LoVo (cell line): ENCODE measurements at places on chromosomes 5 and 9.
A peak's percentile ranks its signal among the peaks of the same experiment; 100 is the strongest.

- peak; percentile 58 for DNase-seq
These were observed 10.6 kb downstream of the TMEM250 start for GRCh38 chr9:136107953-136108647.

DNA sequence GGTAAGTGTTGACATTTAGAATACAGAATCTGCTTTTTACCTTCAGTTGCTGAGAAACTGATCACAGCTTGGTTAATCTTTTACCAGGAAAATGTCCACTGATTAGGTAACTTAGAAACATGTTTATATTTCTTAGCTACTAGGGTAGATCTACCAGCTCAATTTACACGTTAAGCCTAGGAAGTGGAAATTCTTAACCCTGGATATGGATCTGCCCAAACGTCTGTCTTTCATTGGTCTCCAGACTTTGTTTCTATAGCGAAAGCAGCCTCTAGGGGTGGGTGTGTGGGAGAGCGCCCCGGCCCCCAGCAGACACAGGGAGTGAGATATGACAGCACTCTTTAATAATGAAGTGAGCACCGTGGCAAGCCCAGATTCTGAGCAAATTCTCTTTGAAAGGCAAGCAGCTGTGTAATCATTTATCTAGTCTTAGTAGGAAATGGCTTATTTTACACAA, 141.6 kb upstream of the ZNF608 start:
- peak; percentile 29 for DNase-seq

DNA sequence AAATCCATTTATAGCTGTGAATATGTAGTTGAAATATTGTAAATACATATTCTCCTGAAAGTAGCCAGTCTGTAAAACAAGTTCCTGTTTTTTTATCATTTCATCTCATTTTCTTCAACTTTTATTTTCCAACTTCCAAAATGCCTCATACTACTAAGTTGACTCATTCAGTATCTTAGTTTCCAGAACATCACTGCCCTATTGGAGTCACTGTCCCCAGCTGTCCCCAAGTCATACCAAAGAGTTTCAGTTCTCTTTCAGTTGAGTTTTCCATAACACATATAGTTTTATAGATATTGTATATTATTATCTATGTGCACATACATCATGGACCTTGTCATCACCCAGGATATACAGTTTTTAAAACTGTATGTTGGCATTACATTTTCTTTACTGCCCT, 261.7 kb downstream of the CDH12 start:
- DNase-seq = no peak

DNA sequence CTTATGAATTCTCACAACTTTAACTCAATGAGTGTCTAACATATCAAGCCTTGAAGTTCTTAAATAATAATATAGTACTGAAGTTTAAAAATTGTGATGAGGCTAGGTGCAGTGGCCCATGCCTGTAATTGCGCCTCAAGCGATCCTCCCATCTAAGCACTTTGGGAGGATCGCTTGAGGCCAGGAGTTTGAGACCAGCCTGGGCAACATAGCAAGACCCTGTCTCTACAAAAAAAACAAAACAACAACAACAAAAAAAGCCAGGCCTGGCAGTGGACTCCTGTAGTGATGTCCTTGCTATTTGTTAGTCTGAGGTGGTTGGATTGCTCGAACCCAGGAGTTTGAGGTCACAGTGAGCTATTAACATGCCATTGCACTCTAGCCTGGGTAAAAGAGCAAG, 98.4 kb downstream of the ADGRV1 start:
- DNase-seq = no peak

GRCh38 chr9:4111233-4112008, 188.4 kb downstream of the GLIS3 start:
- no peak for DNase-seq

- no peak for DNase-seq
These were observed 33.2 kb upstream of the CYFIP2 start for GRCh38 chr5:157232706-157233105.

- DNase-seq = no peak
These were observed 63.3 kb downstream of the RGS3 start for GRCh38 chr9:113526841-113527240.

DNA sequence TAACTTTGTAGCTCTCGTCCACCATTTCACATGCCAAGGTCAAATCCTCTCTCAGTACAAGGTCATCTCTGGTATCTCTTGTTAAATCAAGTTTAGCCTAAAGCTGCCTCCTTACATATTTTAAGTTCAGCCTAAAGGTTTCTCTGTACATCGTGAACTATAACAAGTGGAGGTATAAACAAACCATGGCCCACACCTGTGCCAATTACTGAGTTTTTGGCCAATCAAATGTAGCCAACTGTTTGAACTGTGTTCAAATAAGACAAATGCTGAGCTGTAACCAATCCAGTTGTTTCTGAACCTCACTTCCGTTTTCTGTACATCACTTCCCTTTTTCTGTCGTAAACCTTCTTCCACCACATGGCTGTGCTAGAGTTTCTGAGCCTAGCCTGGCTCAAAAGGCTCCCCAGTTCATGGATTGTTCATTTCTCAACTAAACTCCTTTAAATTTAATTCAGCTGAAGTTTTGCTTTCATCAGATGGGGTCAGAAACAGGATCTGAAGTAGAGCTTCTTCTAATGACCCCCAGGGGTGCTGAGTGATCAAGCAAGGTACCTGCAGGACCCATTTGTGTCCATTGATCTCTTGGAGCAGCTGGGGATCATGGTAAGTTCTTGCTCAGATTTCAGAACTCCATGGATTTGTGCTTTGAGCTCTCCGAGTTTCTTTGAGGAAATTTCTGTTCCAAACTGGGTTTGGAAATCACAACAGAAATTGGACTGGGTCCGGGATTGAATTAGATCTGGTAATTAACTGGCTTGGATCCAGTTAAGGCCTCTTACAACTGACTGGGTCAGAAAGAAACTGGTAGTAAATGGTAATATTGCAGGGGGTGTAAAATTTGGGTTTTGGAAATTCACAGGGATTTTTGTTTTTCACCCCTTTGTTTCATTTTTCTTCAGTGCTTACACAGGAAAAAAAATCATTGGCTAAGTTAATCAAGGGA, 11.0 kb upstream of the NANS start:
- peak; percentile 82 for DNase-seq

DNA sequence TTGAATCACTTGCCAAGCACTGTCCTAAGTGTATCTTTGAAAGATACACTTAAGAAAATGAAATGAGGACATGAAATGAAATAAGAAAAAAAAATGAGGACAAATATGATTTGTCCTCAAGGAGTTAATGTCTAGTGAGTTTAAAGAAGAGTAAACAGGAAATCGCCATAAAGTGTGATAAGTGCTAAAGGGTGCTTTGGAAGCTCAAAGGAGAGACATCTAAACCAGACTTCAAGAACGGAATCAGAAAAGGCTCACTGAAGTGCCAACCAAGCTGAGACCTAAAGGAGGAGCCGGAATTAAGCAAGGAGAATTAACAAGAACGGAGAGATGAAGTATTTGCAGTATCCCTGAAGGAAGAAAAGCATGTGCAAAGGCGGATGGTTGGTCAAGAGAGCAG, 200.8 kb downstream of the CWC27 start:
- no peak for DNase-seq

DNA sequence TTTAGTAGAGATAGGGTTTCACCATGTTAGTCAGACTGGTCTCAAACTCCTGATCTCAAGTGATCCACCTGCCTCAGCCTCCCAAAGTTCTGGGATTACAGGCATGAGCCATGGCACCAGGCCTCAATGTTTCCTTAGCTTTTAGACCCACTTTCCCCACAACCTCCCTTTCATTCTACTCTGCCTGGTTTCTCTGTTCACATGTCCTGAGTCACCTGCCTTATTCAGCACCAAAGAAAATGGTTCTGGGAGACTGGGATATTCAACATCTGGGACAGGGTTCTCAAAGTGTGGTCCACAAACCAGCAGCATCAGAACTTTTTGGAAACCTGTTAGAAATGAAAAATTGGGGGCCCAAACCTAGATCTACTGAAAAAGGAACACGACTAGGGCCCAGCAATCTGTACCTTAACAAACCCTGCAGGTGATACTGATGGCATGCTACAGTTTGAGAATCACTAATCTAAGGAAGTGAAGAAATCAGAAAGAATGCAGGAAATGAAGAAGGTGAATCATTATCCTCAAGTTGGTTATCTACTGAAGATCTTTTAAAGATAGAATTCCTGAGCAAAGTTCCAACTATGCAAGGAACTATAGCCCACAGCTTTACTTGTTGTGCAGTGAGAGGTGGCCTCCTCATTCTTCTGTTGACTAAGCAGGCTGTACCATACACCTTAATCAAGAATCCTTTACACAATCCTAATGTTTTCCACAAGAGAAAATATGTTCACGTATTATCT, 51.8 kb upstream of the CTNNAL1 start:
- peak; percentile 31 for DNase-seq

- no peak for DNase-seq
These were observed 28.4 kb downstream of the TIMD4 start for GRCh38 chr5:156934450-156935211.

GRCh38 chr9:20558566-20559016, 63.7 kb downstream of the MLLT3 start:
- peak; percentile 59 for DNase-seq

DNA sequence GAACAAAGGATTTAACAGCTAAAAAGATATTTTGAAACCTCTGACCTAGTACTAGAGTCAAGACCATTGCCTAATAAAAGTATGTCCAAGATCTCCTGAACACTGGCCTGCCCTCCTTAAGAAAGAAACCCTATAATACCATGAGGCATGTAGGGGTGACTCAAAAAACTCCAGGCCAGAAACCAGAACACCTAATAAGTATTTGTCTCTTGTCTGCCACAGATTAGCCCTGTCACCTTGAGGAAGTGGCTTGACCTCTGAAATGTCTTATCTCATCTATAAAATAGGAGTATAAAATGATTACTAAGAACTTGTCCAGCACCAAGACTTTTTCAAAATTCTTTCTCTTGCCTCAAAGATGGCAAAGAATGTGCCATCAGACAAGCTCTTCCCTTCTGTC, 125.5 kb upstream of the RASGRF2 start:
- no peak for DNase-seq

DNA sequence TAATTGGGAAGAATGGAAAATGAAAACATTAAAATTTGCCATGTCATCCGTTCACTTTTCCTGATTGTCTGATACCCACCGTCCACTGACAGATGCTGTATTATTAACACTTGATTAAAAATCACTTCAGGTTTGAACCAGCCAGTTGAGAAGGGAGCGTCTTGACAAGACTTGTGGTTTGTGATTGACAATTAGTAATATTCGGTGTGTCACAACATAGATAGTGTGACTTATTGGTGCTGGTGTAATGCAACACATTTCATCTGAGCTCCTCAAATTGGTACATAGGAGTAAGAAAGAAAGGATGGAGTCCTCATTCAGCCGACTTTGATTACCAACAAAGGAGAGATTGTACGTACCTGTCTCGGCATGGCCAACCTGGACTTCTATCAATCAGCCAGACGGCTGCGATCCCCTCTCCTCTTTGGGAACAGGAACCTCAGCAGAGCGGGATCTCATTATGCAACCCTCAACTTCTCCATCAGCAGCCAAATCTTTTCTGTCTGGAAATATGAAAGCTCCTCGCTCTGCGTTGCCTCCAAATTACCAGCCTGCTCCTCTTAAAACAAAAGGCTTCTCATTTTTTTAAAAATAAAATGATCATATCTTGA, 211.7 kb upstream of the MVB12B start:
- DNase-seq = peak; percentile 22

GRCh38 chr5:2459251-2459650, 292.2 kb downstream of the IRX2 start:
- no peak for DNase-seq

DNA sequence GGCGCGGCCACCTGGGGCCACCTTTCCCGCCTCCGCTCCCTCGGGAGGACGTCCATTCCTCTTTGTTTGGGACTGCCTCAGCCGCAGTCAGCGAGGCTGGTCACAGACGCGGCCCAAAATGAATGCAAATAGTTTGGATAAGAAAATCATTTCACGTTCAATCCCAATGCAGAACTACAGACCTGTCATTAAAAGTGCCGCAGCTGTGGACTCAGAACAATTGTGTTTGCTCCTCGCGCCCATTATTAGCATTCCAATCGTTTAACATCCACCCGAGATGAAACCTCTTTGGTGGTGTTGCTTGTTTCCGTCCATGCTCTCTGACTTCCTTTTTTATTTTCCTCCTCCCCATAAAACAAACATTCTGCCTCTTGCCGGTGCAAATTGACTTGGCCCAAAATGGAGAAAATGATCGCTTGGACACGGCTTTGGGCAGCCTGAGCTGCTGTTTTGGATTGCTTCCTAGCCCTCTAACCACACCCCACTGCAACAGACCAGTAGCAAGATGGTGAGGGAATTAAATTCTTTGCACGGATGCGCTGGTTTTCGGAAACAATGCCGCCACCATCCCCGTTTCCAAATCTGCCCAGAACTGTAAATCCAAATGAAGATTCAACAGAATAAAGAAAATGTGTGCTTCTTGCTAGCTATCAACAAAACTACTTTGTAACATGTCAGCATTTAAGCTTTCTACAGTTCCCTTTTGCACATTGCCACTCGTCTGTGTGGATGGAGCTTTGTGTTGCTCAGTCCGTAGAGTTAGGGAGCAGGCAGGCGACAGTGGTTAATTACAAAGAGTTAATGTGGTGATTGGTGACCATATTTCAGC, 784 bp downstream of the NLN start:
- peak; percentile 29 for DNase-seq

GRCh38 chr5:36619012-36619635, 12.7 kb downstream of the SLC1A3 start:
- DNase-seq = no peak

- DNase-seq = no peak
These were observed 39.0 kb downstream of the ERGIC1 start for GRCh38 chr5:172872997-172873491.

- DNase-seq = peak; percentile 78
These were observed 60.6 kb downstream of the HSD17B3 start for GRCh38 chr9:96241391-96241809.

DNA sequence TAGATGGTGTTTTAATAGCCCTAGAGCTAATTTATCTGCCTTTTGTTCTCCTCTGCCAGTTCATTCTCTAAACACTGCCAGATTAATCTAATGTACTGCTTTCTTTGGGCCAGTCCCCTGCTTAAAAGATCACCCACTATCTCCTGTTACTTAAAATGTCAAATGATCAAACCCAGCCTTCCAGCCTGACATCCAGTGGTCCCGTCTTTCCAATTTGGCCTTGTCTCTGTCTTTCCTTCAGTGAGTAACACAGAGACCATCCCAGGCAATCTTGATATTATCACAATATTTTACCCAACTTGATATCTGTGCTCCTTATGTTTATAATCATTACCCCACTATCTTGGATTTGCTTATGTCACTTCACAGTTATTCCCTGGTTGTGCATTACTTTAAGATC, 12.0 kb downstream of the PRR16 start:
- DNase-seq = no peak

GRCh38 chr9:73009649-73010288, 56.9 kb upstream of the ALDH1A1 start:
- no peak for DNase-seq

GRCh38 chr9:110619831-110620230, 40.3 kb upstream of the SVEP1 start:
- no peak for DNase-seq

GRCh38 chr5:56450766-56451165, 217.6 kb upstream of the ANKRD55 start:
- DNase-seq = no peak
